Esophagus muscularis mucosa (tissue), 4 donors: ENCODE measurements at places on chromosomes 11 and 22. TPM values are rescaled to one million over a fixed set of nuclear protein-coding genes. Genes with fewer than 3 reads are reported as not detected.

GRCh38 chr22:37230673-37231405, 13.2 kb downstream of the RAC2 start:
- no peaks in the 10 kb centered on the region for H3K36me3 ChIP-seq
- no peak overlapping the region for H3K4me3 ChIP-seq
- DNase-seq = no peak
- no peaks in the 10 kb centered on the region for H3K4me1 ChIP-seq

DNA sequence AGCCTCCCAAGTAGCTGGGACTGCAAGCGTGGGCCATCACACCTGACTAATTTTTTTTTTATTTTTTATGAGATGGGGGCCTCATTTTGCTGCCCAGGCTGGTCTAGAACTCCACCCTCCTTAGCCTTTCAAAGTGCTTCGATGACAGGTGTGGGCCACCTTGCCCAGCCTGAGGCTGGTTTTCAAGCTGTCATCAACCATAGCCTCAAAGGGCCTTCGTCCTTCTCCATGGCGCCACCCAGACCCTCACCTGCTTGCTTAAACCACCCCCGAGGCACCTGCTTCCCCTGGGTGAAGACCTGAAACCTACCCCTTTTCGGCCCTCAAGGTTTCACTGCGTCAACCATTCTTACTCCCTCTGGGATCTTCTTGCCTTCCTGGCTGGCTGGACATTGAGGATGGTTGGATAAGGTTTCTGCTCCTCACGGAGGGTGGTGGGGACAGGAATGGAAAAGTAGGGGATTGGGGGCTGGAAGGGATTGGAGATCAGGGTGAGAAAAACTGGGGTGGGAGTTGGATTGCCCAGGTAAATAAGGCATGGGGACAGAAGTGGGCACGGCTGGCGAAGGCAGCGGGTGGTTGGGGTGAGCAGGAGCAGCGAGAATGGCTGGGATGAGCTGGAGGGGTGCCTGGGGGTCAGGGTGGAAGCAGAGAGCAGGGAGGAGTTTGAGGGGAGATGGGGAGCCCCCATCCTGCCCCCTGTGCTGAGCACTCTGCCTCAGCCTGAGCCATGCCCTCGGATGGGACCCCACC, 2.8 kb upstream of the ACR start:
- no peak overlapping the region for H3K27ac ChIP-seq
- peaks cover 28% of the 10 kb centered on the region for H3K4me1 ChIP-seq
- H3K4me3 ChIP-seq = no peak overlapping the region
- DNase-seq = no peak
- H3K36me3 ChIP-seq = no peaks in the 10 kb centered on the region

- peak overlapping the region; percentile 32 for H3K27ac ChIP-seq
- H3K4me3 ChIP-seq = no peak overlapping the region
- peaks cover 25% of the 10 kb centered on the region for H3K4me1 ChIP-seq
- H3K36me3 ChIP-seq = no peaks in the 10 kb centered on the region
- no peak for DNase-seq
- H3K27me3 ChIP-seq = no peaks in the 10 kb centered on the region
Observed at GRCh38 chr11:10728154-10728553, 22.9 kb upstream of the CTR9 start.

DNA sequence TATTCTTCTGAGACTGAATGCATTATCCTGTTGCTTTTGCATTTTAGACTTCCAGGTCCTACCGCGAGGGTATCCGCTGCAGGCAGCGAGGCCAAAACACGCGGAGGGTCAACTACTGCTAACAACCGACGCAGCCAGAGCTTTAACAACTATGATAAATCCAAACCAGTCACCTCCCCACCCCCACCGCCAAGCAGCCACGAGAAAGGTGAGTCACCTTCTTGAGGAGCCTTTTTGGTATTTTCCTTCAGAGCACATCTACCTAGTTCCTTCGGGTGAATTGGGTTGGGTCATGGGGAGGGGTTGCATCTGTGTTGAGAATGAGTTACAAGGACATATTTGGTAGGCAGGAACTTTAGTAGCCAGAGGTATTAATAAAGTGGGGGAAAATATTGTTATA, 179.8 kb downstream of the NAV2 start:
- H3K4me3 ChIP-seq = no peak overlapping the region
- H3K27me3 ChIP-seq = no peaks in the 10 kb centered on the region
- H3K27ac ChIP-seq = no peak overlapping the region
- no peak for DNase-seq

- no peaks in the 10 kb centered on the region for H3K4me1 ChIP-seq
- H3K27ac ChIP-seq = no peak overlapping the region
- H3K4me3 ChIP-seq = no peak overlapping the region
- DNase-seq = no peak
Observed at GRCh38 chr11:17439316-17439782, 37.3 kb downstream of the ABCC8 start.

DNA sequence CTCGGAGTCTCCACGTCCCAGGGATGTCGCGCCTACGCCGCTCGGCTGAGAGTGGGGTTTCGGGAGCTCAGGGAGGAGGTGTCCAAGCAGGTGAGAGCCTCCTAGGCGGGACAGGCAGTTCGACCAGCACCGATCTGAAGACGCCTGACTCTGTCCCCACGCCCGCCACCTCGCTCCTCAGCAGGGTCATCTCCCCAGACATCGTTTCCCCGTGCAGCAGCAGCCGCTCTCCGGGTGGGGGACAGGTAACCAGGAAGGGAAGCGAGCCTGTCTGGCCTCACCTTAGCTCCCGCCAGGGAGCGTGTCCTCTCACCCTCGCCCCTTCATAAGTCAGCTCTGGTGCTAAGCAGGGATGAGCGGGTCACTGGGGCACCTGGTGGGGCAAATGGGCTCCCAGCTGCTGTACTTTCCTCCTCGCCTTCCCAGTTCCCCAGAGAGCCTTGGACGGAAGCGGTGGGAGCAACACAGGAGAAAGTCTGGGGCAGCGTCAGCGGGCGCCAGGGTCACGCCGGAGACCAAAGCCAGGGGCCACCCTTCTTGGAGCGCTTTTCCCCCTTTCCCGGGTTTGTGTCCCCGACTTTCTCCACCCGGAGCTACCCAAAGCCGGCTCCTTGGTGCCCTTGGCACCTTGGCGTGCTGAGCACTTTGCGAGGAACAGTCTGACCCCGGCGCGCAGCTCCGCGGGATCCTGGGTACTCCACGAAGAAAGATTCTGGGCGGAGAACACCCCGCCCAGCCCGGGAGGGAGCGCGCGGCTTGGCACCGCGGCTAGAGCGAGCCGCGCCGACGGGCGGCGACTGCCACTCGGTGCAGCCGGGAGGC, 1.6 kb downstream of the SPON1 start:
- H3K36me3 ChIP-seq = no peaks in the 10 kb centered on the region
- H3K4me1 ChIP-seq = peaks cover 35% of the 10 kb centered on the region
- peak overlapping the region; percentile 60 for H3K27ac ChIP-seq
- H3K4me3 ChIP-seq = peak overlapping the region; percentile 60

GRCh38 chr11:21771097-21771496, 421.8 kb upstream of the ANO5 start:
- DNase-seq = no peak
- no peaks in the 10 kb centered on the region for H3K36me3 ChIP-seq
- H3K27ac ChIP-seq = no peak overlapping the region
- H3K4me3 ChIP-seq = no peak overlapping the region
- H3K4me1 ChIP-seq = no peaks in the 10 kb centered on the region

DNA sequence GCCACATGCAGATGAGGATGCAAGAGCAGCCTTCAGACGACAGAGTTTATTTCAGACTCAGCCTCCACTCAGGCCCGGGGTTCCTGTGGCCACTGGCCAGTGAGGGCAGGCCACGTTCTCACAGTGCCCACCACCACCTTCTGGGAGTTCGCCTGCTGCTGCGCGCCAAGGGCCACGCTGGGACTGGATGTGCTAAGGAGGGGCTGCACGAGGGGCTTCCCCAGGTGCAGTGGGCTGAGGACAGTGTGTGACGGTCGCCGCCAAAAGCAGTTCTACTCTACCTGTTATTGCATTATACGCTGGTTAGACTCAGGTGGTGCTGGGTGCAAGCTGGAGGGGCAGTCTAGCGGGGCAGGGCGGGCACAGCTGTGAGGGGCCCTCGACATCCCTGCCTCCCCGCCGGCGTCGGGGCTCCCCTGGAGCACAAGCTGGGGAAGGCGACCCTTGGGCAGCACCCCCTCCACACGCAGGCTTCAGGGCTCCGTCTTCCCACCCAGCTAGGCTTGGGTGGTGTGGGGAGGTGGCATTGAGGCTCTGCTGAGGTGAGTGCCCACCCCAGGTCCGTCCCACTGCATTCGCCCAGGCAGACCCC, 2.7 kb downstream of the CEND1 start:
- DNase-seq = no peak
- no peak overlapping the region for H3K4me3 ChIP-seq
- H3K27me3 ChIP-seq = no peaks in the 10 kb centered on the region

DNA sequence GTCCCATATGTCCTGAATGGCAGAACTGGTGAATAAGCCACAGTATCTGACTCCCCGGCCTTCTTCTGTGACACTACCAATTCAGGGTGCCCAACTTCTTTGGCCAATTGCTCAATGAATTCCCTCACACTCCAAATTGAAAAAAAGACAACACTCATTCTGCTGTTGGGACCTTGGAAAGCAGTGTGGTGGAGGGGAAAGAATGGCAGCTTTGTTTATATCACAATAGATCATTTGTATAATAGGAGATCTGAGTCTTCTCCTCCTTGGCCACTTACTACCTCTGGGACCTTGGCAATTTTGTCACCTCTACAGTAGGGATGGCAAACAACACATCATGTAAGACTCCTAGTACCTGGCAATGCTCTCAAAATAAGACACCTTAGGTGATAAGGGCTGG, 64.6 kb downstream of the OPCML start:
- H3K27ac ChIP-seq = no peak overlapping the region
- no peaks in the 10 kb centered on the region for H3K36me3 ChIP-seq
- H3K4me3 ChIP-seq = no peak overlapping the region
- H3K4me1 ChIP-seq = no peaks in the 10 kb centered on the region
- no peaks in the 10 kb centered on the region for H3K27me3 ChIP-seq

GRCh38 chr11:114197799-114198500, 98.2 kb upstream of the NNMT start:
- H3K27ac ChIP-seq = peak overlapping the region; percentile 89
- no peak for DNase-seq
- peaks cover 7% of the 10 kb centered on the region for H3K36me3 ChIP-seq
- peak overlapping the region; percentile 4 for H3K4me3 ChIP-seq
- H3K4me1 ChIP-seq = peaks cover 95% of the 10 kb centered on the region

DNA sequence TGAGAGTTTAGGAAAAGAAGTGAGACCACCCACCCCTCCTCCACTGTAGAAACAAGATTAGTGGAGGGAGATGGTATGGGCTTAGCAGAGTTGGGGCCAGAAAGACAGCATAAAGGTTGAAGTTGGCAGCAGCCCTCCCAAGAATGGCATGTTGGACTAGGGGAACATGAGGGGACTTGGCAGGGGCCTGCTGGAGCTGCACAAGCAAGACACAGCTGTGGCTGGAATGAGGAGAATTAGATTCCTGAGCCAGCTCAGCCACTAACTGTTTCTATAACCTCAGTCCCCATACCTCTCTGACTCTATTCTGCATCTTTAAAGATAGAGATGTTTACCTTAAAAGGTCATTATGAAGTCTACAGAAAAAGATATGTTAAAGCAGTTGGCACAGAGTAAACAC, 13.2 kb downstream of the MAP6 start:
- no peaks in the 10 kb centered on the region for H3K36me3 ChIP-seq
- H3K27ac ChIP-seq = peak overlapping the region; percentile 28
- H3K4me1 ChIP-seq = peaks cover 31% of the 10 kb centered on the region
- no peaks in the 10 kb centered on the region for H3K27me3 ChIP-seq

DNA sequence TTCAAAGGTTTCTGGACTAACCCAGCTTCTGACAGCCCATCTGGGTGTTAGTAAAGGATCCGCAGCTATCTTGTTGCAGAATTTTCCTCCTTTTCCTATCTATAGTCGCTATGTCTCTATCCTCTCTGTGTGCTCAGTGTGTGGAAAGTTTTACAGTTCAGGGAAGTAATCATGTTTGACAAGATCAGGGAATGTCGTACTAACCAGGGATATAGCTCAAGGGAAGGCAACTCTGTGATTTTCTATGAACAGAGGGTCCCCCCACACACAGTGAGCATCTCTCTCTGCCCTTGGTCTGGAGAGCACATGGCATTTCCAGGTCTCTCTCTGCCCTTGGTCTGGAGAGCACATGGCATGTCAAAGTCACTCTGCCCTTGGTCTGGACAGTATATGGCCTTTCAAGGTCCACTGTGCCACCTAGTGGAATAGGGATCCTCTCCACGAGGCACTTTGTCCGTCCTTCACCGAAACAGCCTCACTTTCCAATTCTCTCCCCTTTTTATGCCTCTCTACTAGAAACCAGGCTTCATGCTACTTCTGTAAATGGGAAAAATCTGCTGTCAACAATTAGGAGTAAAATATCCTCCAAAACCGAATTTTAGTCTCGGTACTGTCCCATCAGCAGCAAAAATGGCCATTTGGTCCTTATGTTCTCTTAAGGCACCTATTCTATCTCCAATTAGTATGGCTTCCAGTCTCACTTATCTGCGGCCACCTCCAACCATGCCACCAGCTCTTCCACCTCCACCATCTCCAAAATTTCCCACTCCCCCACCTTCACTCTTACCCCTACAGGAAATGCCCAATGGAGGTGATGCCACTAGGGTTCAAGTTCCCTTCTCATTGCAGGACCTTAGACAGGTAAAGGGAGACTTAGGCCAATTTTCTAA, 88.7 kb downstream of the IGLL5 start:
- DNase-seq = no peak
- H3K4me1 ChIP-seq = no peaks in the 10 kb centered on the region
- no peak overlapping the region for H3K4me3 ChIP-seq
- no peak overlapping the region for H3K27ac ChIP-seq

DNA sequence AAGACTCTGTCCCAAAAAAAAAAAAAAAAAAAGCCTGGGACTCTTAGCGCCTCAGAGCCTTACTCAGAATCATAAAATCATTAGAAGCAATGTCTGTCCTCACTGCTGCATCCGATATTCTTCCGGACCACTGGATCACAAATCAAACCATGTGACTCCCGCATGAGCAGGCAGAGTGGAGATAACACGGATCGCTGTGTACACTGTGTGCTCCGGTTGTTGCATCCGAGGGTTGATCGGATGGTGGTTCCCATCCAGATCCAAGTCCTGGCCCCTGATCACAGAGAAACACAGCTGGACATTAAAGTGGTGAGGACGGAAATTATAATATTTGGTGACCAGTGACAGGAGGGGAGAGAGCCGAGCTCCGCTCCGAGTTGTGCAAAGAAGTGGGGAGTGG, 9.7 kb upstream of the TXNRD2 start:
- no peak for DNase-seq
- no peak overlapping the region for H3K27ac ChIP-seq
- no peak overlapping the region for H3K4me3 ChIP-seq
- H3K36me3 ChIP-seq = no peaks in the 10 kb centered on the region

The IL17RA gene
- total RNA-seq = 13.6 TPM

The GLYATL2 gene
- total RNA-seq = not detected

The SCGB1C1 gene
- total RNA-seq = not detected

The CPT1A gene
- 122 TPM for total RNA-seq

The SLC22A12 gene
- not detected for total RNA-seq

The PLAAT4 gene
- total RNA-seq = 13.9 TPM
